ENCODE measurements at places on chromosomes 3 and 15.

GRCh38 chr15:63020759-63021430, 21.7 kb upstream of the TPM1 start:
- DNase-seq, result no peak

DNA sequence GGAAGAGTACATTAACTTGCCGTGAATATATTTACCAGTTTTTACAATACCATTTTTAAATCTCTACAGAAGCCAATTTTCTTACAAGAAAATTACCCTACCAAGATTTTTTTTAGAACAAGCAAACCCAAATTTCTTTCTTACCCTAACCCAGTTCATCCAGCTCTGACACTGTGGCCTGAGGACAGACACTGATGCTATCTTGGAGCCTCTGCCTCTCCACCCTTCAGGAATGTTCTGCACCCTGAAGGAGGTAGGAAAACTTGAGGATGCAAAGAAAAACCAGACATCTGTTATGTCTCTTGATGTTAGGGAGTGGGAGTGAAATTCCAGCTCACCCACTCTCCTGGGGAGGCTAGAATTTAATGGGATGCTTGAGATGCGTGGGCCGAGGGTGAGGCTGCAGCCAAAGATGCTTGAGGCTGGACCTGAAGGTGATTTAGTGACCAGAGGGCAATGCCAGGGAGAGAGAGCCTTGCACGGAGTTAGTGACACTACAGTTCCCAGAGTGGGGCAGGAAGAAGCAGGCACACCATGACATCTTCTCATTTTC, 69.9 kb downstream of the LIPC start:
- no peak for DNase-seq

GRCh38 chr15:62847900-62848489, 194.6 kb upstream of the TPM1 start:
- DNase-seq, result peak; percentile 18

- DNase-seq, result no peak
Measured at GRCh38 chr15:101198800-101199199, 53.0 kb downstream of the CHSY1 start.

- peak; percentile 16 for DNase-seq
Measured at GRCh38 chr15:68389936-68390817, 41.8 kb downstream of the ITGA11 start.

- no peak for DNase-seq
Measured at GRCh38 chr3:128411574-128412064, 55.1 kb downstream of the DNAJB8 start.

DNA sequence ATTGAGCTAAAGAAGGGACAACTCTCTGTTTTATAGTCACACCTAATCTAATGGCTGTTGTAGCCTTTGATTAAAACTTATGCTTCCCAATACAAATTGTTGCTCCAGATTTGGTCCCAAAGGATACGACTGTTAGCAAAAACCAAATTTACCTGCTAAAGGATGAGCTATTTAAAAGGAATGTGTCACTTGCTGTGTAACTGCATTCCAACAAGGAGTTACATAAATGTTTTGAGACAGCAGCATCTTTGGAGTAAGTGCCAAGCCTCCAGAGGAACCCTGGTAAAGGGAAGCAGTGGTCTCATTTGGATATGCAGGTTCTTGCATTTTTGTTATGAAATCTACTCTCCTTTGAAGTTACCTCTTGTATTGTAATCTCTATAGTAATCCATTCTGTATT, 233.3 kb downstream of the THSD4 start:
- DNase-seq, result no peak

DNA sequence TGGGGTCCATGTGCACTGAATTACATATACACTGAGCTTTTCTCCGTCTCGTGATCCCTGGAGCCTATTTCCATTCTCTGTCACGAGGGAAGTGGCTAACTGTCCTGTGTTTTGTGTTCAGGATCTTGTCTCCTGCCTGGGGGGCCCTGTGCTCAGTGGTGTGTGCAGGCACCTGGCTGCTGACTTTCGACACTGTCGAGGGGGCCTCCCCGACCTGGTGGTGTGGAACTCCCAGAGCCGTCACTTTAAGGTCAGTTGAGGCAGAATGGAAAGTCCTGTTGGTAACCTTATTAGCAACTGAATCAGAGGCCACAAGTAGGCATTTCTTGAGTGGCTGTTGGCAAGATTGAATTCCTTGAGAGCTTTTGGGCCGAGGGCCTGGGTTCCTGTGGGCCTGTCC, 26.7 kb downstream of the FAN1 start:
- no peak for DNase-seq

DNA sequence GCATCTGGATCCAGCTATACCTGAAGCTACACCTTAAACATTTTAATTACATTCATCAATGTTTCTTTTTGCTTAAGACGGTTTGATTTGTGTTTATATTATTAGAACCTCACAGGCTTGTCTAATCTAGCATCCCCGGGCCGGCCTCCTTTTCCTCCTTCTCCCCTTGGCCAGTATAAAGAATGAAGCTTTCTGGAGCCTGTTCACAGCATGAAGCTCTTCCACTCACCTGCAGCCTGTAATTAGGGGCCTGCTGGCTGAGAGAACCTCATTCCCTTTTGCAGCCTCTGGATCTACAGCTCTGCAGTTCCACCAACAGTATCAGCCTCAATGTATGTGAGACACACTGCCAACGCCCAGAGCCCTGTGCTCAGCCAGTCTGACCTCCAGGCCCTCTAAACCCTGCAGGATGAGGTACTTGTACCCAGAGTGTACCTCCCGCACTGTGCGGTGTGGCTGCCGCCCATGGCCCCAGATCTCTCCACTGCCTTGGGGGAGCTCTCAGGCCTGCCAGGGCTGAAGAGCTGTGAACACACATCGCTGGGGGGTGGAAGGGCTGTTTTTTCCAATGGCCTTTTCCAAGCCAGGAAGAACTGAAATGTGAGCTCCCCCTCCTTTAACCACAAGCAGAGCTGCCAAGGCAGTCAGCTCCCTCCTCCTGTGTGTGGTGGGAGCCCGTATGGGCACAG, 114.7 kb upstream of the ALDH1A3 start:
- no peak for DNase-seq

- DNase-seq, result no peak
Measured at GRCh38 chr3:181382656-181383055, 329.1 kb upstream of the SOX2 start.

DNA sequence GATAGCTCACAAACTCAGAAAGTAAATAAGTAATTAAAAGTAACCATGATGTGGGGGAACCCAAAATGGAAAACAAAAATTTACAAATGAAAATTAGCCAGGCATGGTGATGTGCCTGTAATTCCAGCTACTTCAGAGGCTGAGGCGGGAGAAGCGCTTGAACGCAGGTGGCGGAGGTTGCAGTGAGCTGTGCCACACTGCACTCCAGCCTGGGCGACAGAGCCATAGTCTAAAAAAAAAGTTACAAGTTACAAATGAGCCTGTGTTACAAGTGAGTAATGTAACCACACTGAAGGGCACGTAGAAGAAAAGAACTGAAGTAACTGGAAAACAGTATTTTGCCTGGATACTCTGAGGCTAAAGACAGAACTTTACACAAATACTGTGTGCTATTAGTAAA, 11.3 kb downstream of the EXOSC7 start:
- no peak for DNase-seq

- no peak for DNase-seq
Measured at GRCh38 chr15:51388726-51389125, 47.3 kb downstream of the GLDN start.

- DNase-seq, result no peak
Measured at GRCh38 chr3:10204921-10205320, 40.2 kb downstream of the IRAK2 start.

DNA sequence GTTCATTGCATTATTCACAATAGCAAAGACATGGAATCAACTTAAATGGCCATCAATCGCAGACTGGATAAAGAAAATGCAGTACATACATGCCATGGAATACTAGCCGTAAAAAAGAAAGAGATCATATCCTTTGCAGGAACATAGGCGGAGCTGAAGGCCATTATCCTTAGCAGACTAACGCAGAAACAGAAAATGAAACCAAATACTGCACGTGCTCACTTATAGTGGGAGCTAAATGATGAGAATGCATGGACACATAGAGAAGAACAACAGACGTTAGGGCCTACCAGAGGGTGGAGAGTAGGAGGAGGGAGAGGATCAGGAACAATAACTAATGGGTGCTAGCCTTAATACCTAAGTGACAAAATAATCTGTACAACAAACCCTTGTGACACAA, 57.9 kb downstream of the RASA2 start:
- no peak for DNase-seq

DNA sequence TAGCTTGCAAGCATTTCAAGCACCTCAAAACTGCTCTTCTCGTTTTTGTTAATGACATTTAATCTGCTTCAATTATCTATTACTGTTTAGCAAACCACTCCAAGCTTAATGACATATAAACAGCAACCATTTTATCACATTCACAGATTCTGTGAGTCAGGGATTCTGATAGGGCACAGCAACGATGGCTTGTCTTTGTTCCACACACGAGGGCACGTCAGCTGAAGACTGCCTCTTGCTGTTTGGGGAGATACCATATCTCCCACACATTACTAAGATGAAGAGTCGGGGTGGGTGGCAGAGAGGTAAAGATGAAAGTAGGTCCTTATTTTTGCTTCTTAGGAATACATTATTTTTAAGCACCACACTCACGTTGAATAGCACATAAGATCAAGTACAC, 19.3 kb downstream of the CPOX start:
- no peak for DNase-seq

GRCh38 chr3:177811835-177812234, 614.6 kb upstream of the TBL1XR1 start:
- DNase-seq, result no peak

DNA sequence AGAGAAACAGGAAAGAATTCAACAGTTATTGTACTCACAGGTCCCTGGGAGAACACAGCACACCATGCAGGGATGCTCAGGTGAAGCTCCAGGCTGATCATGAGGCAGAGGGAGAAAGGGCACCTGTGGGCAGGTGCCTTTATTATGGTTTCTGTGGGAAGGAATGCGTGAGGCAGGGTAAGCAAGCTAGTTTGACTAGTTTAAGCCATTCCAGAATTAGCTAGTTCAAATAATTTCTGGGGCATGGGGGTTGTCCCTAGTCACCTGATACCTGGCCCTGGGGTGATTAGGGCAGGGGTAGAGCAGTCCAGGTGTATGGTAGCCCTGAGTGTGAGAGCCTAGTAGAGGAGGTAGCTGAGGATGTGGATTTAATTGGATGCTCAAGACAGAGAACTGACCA, 47.9 kb upstream of the DCLK3 start:
- no peak for DNase-seq

DNA sequence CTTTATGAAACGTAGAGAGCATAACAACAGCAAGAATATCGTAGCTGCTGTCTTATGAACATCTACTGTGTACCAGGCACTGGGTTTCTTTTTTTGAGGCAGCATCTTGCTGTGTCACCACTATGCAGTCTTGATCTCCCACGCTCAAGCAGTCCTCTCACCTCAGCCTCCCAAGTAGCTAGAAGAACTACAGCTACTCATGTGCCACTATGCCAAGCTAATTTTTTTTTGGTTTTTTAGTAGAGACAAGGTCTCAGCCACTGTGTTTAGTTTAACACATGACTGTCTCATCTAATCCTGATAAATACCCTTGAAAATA, 129.9 kb downstream of the VGLL4 start:
- DNase-seq, result no peak

- DNase-seq, result no peak
Measured at GRCh38 chr3:124633524-124633923, 96.7 kb upstream of the UMPS start.

DNA sequence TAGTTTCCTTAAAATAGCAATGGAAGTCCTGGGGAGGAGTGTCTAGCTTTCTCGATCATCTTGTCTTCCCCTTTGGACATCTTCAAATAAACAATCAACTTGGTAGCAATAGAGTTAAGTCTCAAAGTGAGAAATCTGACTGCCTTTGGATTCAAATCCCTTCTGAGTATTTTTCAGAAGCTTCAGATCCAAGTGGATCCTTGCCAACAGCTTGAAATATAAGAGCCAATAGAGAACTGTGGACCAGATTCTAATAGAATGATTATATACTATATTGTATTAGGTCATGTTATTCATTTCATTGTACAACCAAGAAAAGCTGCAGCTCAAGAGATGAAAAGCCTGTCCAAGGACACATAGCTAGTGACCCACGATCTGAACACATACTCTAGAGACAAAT, 60.2 kb downstream of the SYNPR start:
- no peak for DNase-seq

- no peak for DNase-seq
Measured at GRCh38 chr3:57402675-57403074, 110.2 kb upstream of the ASB14 start.

DNA sequence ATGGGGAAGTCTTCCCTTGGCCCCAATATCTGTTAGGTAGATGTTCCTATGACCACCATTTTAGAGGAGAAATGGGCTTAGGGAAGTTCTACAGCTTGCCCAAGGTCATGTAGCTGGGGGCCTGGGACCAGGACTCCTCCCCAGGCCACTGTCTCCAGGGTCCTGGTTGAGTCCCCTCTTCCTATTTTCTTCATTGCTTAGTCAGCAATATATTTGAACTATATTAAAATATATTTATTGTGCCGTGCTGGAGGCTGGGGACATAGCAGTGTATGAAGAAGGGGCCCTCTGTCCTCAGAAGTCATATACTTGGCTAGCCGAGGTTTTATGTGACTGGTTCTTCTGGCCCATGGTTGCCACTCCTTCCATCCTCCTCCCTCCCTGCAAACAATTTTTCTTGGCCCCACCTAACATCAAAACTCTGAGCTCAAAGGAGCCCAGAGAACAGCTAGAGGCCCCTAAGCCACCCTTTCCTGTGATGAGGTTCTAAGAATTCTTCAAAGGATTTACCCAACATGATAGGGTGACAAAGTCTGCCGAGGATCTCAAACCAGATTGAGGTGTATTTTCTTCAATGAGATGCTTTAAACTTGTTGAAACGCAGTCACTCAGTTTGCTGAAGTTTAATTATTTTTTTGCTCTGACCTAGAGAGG, 121.2 kb upstream of the RASGRP1 start:
- DNase-seq, result no peak

- no peak for DNase-seq
Measured at GRCh38 chr3:107881509-107881908, 209.3 kb downstream of the CD47 start.

GRCh38 chr15:66896611-66897010, 168.8 kb upstream of the SMAD3 start:
- no peak for DNase-seq

DNA sequence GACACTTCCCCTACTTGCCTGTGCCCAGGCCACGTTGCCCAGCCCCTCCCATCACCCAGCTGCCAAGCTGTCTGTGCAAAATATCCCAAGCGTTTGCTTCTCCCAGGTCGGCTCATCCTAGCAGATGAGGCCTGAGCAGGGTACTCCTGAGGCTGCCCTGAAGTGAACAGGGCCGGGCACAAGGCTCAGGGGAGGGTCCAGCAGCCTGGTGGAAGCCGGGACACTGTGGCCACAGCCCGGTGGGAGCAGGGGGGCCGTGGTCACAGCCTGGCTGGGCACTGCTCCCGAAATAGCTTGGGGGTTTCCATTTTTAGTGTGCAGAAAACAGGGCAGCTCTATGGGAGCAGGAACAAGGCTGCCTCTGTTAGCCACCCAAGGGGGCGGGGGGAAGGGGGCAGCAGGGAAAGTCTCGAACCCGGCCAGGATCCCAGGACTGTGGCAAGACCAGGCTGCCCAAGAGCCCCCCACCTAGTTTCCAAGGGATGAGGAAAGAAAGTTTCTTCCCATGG, 3.4 kb downstream of the PLXNB1 start:
- no peak for DNase-seq
